ENCODE measurements at places on chromosomes 1 and 21.
A peak's percentile ranks its signal among the peaks of the same experiment; 100 is the strongest.

- H3K4me3 ChIP-seq: no peak within 1 kb of the TSS
- H3K4me1 ChIP-seq: no peaks in the 10 kb centered on the region
- no peak within 1 kb of the TSS for H3K27ac ChIP-seq
- no peak for DNase-seq
- no peaks in the 10 kb centered on the region for H3K36me3 ChIP-seq
Observed at GRCh38 chr1:158771950-158772866, at the start of gene OR6N1. Gene OR6N1 (minus strand): TSS chr1:158772195. CDS start chr1:158766682, 5,513 bp downstream.

DNA sequence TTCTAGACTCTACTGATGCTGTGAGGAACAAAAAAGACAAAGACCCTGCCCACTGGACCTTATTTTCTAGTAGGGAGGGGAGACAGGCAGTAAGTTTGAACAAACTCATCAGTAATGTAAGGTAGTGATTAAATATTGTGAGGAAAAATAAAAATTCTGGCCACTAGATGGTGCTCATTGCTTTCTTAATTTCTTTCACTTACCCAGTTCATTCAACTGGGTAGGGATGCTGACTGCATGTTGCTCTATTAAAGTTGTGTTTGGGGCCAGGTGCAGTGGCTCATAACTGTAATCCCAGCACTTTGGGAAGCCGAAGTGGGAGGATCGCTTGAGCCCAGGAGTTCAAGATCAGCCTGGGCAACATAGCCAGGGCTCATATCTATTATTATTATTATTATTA lies 6.3 kb upstream of the KYAT3 start:
- H3K4me1 ChIP-seq: peaks cover 27% of the 10 kb centered on the region
- H3K4me3 ChIP-seq: no peak overlapping the region
- peak; percentile 33 for DNase-seq

GRCh38 chr1:33274446-33274845 lies 18.2 kb downstream of the ZNF362 start:
- peaks cover 1% of the 10 kb centered on the region for H3K36me3 ChIP-seq
- H3K27me3 ChIP-seq: no peaks in the 10 kb centered on the region
- no peak for DNase-seq
- peaks cover 23% of the 10 kb centered on the region for H3K4me1 ChIP-seq
- H3K27ac ChIP-seq: no peak overlapping the region
- H3K4me3 ChIP-seq: no peak overlapping the region

- H3K4me3 ChIP-seq: no peak overlapping the region
- H3K36me3 ChIP-seq: no peaks in the 10 kb centered on the region
- H3K4me1 ChIP-seq: no peaks in the 10 kb centered on the region
Observed at GRCh38 chr1:86756062-86756406, 51.7 kb downstream of the SH3GLB1 start.

DNA sequence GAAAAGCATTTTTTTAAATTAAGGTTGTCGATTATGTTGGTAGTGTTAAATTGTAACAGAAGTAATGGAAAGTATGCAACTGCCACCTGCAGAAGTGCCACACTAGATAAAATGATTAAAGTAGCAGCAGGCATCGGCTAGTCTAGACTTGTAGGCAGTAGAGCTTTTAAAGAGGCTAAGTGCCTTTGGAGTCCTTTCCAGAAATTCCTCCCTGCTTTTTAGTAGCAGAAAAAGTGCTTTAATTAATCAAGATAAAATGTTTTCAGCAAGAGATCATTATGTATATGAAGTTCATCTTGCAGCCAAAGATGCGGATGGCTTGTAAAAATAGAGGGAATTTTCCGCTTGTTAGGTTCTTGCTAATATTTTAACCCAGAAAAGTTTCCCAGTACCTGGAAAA lies 87.1 kb upstream of the LRRC8D start:
- no peaks in the 10 kb centered on the region for H3K27me3 ChIP-seq
- DNase-seq: no peak
- no peaks in the 10 kb centered on the region for H3K36me3 ChIP-seq
- no peak overlapping the region for H3K27ac ChIP-seq
- H3K4me1 ChIP-seq: peaks cover 30% of the 10 kb centered on the region
- no peak overlapping the region for H3K4me3 ChIP-seq

GRCh38 chr1:218942431-218942830 lies 231.2 kb upstream of the LYPLAL1 start:
- H3K4me3 ChIP-seq: no peak overlapping the region
- H3K27ac ChIP-seq: no peak overlapping the region
- H3K36me3 ChIP-seq: no peaks in the 10 kb centered on the region
- no peaks in the 10 kb centered on the region for H3K4me1 ChIP-seq

- H3K4me3 ChIP-seq: no peak overlapping the region
- H3K27ac ChIP-seq: no peak overlapping the region
- H3K36me3 ChIP-seq: no peaks in the 10 kb centered on the region
- H3K4me1 ChIP-seq: no peaks in the 10 kb centered on the region
- DNase-seq: no peak
Observed at GRCh38 chr1:78303620-78304019, 187.2 kb upstream of the PTGFR start.

- peak; percentile 70 for DNase-seq
- H3K36me3 ChIP-seq: peaks cover 4% of the 10 kb centered on the region
- no peaks in the 10 kb centered on the region for H3K27me3 ChIP-seq
- H3K27ac ChIP-seq: peak overlapping the region; percentile 91
- peaks cover 40% of the 10 kb centered on the region for H3K4me1 ChIP-seq
- peak overlapping the region; percentile 96 for H3K4me3 ChIP-seq
Observed at GRCh38 chr1:212285685-212286555, 710 bp downstream of the PPP2R5A start.

DNA sequence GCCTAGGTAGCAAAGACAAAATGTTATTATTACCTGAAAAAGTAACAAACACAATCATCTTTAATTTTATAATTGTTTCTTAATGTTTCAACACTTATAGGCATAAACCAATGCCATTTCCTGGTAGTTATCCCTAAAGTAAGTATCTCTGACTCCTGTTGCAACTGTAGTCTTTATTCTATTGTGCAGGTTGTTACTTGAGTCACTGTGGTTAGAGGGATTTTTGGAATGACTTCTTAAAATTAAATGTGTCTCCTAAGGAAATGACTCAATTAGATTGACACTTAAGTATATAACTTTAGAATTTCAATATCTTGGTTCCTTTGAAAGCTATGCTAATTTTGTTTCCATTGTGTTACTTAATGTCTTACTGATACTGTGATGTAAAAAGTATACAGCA lies 143.9 kb downstream of the PHTF1 start:
- H3K36me3 ChIP-seq: peaks cover 4% of the 10 kb centered on the region
- DNase-seq: no peak
- no peak overlapping the region for H3K27ac ChIP-seq
- H3K4me1 ChIP-seq: peaks cover 8% of the 10 kb centered on the region
- H3K27me3 ChIP-seq: no peaks in the 10 kb centered on the region
- H3K4me3 ChIP-seq: no peak overlapping the region

All from activated naive CD4-positive, alpha-beta T cell treated with anti-CD3 and anti-CD28 coated beads for 36 hours (primary cell).